Progenitor cell of endocrine pancreas (in vitro differentiated cells): ENCODE measurements at places on chromosomes 6 and 20.

DNA sequence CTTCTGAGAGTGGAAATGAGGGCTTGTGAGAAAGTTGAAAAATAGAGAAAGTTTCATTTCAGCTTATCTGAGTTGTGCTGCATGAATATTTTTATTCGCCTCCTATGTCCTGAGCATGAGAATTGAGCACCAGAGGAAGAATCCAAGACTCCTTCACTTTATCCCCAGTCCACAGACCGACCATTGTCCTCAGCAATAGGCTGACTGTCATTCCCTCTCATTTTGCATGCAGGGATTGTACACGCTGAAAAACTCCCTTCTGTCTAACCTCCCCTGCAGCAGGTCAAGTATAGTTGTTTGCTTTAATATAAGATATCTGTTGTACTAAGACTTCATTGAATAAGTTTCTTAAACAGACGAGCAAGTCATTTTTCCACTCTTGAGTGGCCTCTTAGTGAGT is 437.6 kb downstream of the PRKN start:
- no peak for DNase-seq

DNA sequence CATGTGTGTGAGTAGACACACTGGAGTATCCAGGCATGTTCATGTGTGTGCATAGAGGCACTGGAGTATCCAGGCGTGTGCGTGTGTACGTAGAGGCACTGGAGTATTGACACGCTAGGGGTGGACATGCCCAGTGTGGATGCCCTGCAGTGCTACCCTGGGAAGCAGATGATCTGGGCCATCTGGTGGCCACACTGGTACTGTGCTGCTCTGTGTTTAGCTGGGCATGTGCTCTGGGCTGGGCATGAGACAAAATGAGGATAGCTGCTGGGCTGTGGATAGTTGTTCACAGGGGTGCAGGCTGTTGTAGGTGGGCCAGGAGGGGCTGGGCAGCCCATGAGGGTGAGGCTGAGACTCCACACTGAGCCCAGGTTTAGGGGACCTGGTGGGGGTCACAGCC is 24.0 kb upstream of the NPBWR2 start:
- DNase-seq = no peak

DNA sequence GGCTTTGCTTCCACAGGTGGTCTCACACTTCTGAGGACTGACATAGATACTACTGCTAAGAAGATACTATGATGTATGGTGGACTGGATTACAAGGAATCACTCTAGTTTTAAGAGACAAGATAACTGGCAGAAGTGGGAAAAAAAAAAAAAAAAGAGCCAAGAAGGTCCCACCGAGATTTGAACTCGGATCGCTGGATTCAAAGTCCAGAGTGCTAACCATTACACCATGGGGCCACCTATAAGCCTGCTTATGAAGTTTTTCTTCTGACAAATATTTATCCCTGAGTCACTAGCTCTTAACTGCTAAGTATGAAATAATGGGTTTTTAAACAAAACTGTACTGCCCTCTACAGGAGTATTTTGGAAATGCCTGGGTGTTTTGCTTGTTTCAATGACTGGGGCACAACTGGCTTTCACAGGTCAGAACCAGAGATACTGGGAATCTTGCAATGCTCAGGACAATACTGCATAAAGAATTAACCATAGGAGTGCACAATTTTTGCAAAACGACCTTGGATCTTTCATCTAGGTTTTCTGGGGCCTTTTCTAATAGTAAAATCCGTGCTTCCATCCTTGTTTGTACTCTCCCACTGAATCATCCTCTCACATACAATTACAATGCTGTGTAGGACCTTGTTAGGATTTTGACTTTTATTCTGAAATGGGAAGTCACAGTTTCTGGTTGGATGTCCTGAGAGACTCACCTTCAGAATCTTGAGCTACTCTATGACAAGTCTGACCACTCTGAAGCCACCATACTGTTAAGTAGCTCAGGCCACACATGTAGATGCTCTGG is 116.3 kb downstream of the OR2B2 start:
- peak; percentile 56 for DNase-seq

DNA sequence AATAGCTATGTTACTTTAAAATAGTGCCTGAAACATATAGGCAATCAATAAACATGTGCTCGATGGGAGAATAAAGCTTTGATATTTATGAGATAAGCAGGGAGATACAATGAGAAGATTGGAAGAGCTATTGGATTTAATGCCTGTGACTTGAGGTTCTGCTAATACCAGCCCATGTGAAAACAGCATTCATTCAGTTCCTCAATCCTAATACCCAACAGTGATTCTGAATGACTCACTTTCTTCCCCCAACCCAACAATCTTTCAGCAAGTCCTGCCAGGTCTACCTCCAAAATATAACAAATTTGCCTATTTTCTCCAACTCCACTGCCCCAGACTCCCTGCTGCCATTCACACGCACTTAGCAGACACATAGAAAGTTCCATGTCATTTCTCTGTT is 26.6 kb upstream of the KLHL31 start:
- no peak for DNase-seq

GRCh38 chr20:48011025-48011424 is 225.7 kb upstream of the SULF2 start:
- no peak for DNase-seq

- no peak for DNase-seq
These were observed 191.0 kb downstream of the TBXT start for GRCh38 chr6:165976684-165977083.

GRCh38 chr6:104218116-104218515 is 641.6 kb downstream of the HACE1 start:
- no peak for DNase-seq

- DNase-seq = no peak
These were observed 36.0 kb upstream of the SLC35D3 start for GRCh38 chr6:136886091-136886490.

GRCh38 chr6:148617530-148617929 is 129.3 kb upstream of the UST start:
- no peak for DNase-seq

DNA sequence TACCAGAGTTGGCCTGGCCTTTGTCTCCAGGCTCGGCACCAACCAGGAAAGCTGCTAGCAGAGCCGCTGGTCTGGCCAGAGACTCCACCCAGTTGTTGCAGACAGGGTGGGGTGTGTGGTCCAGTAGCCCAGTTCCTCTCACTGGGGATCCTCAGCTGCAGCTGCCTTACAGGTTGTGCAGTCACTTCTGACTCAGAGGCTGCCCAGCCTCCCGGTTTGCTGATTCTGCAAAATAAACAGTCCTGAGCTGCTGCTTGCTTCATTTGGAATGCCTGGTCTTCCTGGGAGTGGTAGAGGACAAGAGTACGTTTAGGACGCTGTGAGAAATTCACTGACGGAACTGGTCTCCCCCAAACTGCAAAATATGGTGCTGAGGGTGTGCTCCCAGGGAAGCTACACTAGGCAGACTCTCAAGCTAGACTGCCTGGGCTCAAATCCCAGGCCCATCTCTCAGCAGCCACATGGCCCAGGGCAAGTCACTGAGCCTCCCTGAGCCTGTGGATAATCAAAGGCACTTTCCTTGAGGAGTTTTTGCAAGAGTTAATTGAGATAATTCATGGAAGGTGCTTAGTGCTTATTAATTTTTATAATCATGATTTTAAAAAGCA is 246.1 kb downstream of the TFAP2C start:
- DNase-seq = no peak

DNA sequence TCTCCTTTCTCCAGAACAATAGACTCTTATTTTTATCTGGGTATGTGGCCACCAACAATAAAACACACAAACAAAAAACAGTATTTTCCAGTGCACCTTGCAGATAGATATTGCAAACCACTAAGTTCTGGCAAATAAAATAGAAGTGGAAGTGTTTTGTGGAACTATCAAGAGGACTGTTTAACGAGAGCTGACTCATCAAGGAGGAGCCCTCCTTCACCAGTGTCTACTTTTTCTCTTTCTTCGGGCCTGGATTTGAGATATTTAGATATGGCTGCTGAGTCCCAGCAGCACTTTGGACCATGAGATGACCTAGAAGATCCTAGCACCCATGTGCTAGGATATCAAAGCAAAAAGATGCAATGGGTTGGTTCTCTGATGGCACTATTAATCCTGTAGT is 154.7 kb downstream of the AIG1 start:
- no peak for DNase-seq

DNA sequence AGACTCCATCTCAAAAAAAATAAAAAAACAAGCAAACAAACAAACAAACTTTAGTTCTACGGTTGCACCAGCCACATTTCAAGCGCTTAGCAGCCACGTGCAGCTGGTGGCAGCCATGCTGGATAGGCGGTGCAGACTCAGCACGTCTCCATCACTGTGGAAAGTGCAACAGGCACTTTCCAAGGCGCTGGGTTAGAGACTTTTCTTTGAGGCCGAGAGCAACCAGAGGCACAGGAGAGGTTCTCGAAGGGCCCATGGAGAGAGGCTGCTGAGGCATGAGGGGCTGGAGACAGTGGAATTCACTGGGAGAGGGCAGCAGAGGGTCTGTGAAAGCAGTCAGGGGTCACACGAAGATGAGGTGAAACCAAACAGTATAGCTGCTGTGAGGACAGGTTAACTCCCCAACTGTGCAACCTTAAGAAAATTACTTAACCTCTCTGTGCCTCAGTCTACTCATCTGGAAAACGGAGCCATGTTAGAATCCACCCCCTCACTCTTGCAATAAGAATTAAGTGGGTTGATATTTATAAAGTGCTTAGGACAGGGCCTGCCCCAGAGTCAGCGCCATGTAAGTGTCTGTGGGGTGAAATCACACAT is 27.5 kb downstream of the TGM2 start:
- no peak for DNase-seq

GRCh38 chr6:118864341-118865099 is 29.4 kb upstream of the ASF1A start:
- no peak for DNase-seq

DNA sequence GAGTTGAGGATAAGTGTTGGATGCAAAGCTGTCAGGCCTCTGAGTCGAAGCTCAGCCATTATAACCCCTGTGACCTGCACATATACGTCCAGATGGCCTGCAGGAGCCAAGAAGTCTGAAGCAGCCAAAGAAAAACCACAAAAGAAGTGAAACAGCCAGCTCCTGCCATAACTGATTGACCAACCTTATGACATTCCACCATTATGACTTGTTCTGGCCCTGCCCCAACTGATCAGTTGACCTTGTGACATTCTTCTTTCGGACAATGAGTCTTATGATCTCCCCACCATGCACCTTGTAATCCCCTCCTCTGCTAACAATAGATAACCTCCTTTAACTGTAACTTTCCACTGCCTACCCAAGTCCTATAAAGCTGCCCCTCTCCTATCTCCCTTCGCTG is 133.7 kb upstream of the AGPAT4 start:
- DNase-seq = no peak

GRCh38 chr20:48163505-48163904 is 378.2 kb upstream of the SULF2 start:
- DNase-seq = no peak

DNA sequence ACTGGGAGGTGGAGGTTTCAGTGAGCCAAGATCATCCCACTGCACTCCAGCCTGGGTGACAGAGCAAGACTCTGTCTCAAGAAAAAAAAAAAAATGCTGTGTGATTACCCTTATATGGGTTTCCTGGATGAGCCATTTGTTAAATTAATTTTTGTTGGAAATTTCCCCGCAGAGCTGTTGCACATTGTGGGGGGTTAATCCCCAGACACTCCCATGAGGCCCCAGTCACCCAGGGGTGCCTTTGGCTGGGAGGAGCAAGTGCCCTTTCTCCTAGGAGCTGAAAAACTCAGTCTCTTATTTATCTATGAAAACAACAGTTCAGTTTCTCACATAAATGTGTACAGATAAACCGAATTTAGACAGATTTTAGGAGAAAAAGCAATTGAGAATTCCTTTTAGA is 4.7 kb upstream of the DEFB132 start:
- DNase-seq = no peak

- no peak for DNase-seq
These were observed 53.3 kb downstream of the SLC23A2 start for GRCh38 chr20:4947817-4948559.

GRCh38 chr6:24718449-24719124 is 367 bp downstream of the C6orf62 start:
- no peak for DNase-seq

GRCh38 chr6:31042806-31043205 is 32.5 kb downstream of the MUC22 start:
- peak; percentile 19 for DNase-seq

DNA sequence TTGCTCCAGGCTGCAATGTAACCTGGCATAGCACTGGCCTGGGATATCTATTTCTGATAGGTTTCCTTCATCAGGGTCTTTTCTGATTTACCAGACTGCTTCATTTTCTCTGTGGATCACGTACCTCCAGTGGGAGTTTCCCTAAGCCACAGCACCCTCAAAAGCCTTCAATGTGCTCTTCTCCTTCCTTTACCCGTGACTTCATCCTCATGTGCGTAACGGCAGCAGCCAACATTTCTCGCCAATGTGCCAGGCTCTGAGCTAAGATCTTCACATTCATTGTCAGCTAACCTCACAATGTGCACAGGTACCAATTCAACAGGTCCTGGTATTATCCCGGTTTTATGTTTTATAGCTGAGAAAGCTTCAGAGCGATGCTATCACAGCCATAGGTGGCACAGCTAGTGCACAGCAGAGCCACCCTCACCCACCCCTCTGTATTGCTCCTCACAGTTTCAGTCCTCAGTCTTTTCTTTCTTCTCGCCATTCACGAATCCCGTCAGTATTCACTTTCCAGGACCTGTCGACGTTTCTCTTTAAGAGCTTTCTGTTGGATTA is 58.2 kb downstream of the TNFAIP3 start:
- DNase-seq = no peak

DNA sequence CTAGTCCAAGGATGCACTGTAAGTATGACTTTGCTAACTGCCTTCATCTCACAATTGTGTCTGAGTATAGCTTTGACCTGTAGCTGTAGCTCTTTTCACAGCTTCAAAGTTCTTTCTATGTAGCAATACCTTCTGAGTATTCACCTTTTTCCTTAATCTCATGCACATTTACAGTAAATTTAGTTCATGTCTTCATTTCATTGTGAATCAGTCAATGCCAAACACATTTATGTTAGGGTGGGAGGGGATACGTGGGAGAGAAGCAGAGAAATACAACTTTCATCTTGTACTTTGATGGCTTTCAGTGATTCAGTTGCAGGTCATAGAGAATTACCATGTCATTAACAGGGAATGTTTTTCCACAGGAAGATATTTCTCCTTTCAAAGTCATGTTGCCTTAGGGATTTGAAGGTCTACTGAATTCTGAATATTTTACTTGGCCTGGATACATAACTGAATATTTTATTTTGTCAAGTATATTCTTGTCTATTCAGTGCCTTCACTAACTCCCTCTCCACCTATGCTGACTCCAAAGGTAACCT is 119.2 kb downstream of the TINAG start:
- no peak for DNase-seq

GRCh38 chr20:34435589-34435988 is 72.5 kb downstream of the ITCH start:
- DNase-seq = no peak

GRCh38 chr20:57027777-57028176 is 238.7 kb downstream of the BMP7 start:
- no peak for DNase-seq

- DNase-seq = no peak
These were observed 32.7 kb downstream of the CENPW start for GRCh38 chr6:126372626-126373025.

DNA sequence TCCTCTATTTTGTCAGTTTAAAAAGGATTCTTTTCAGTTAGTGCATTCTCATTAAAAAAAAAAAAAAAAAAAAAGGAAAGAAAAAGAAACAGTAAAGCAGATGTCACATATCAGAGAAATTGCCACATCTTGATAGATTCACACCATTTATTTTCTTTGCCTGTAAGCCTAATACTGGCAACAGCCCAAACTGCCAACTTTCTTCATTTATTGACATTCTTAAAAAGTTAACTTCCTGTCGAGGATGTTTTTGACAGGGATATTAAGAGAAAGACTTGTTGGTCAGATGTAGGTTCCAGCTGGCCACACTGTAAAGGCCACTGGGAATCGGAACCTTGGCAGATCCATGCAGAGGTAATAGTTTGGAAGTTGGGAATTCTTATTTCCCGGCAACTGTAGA is 332.6 kb downstream of the NRN1 start:
- no peak for DNase-seq
